ENCODE measurements at places on chromosomes 2 and 18.

GRCh38 chr2:29923110-29923721 is 1.8 kb upstream of the ALK start:
- DNase-seq: peak; percentile 76

DNA sequence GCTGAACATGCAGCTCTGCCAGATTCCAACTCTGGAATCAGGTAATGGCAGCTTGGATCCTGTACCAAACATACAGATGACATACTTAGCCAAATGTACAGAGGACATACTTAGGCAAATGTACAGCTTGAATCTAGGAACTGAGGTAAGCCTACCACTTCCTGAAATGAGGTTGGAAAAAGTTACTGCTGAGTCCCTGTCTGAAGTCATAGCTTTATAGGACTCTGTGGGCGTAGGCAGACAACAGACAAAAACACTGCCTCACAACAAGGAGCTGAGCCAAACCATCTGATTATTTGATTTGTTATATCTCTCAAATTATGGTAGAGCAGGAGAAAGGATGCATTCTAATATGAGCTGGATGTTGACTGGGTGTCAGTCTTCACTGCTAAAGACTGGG is 290.2 kb upstream of the TCF4 start:
- no peak for DNase-seq

- no peak for DNase-seq
Observed at GRCh38 chr2:238114851-238115660, 14.9 kb downstream of the ESPNL start.

DNA sequence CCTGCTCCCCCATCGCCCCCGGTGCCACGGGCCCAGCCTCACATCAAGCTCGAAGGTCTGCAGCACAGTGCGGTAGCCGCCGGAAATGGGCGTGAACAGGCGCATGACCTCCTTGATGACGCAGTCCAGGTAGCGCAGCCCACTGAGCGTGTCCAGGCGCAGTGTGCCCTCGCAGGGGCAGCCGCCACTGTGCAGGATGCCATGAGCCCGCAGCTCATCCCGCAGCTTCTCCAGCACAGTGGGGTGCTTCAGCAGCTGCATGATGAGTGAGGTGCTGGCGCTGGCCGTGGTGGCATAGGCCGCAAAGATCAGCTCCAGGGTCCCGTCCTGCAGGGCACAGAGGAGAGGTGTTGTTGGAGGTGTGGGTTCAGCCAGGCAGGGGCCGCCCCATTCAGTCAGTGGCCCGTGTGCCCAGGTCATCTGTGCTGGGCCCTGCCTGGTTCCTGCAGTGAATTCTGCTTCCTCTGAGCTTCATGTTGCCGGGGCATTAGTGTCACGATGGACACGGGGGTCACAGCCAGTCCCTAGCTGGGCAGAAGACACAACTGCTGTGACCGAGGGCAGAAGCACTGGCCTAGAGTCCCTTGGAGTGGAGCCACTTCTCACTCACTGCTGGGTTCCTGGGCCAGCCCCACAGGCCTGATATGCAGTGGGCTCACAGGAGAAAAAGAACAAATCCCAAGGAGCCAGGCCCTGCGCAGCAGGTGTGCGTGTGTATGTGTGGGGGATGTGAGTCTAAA is 14.5 kb downstream of the CYP26B1 start:
- no peak for DNase-seq

GRCh38 chr2:218671654-218672566 is at the start of the genes RNF25 and STK36:
TSS of gene RNF25 (minus strand) at chr2:218672002. CDS start at chr2:218671970, 32 bp downstream.
TSS of gene STK36 (plus strand) at chr2:218672086. CDS start at chr2:218672830, 744 bp downstream.
- DNase-seq: peak; percentile 93

DNA sequence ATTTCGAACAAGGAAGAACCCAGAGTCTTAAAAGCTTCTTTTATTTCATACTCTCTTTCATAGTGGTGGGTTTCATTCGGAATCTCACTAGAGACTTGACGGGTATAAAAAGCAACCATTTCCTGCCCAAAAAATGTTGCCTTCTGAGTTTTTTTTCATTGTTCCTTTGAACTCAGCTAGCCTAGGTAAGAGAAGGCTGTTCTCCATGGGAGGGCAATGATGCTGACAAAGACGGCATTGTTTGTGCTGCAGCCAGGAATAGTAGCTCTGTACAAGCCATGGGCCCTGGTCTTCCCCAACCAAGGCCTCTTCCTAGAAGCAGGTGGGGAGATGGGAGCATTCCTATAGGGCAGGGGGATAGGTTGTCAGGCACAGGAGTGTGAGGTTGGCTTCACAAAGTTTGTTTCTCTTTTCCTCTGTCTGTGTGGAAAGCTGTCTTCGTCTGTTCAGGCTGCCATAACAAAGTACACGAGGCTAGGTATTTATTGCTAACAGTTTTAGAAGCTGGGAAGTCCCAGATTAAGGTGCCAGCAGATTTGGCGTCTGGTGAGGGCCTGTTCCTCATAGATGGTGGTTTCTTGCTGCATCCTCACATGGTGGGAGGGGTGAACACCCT is 405.1 kb downstream of the NBAS start:
- DNase-seq: no peak

DNA sequence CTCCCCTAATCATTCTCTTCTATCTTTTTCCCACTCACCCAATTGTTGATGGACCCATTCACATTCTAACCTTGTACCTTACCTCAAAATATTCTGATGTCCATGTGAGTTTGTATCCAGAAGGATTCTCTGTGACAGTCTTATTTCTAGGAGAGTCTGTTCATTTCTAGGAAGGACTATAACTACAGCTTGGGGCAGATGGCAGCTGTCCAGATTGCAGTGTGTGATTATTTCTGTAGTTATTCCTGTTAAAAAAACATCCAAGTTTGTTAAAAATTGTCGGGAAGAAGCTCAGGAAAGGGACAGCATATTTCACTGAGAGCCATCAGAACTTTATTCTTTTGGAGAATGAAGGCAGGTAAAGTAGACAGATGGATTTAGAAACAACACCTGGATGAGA is 142.6 kb downstream of the RAPGEF4 start:
- no peak for DNase-seq

GRCh38 chr2:127581050-127581345 is 45.5 kb downstream of the MYO7B start:
- no peak for DNase-seq

- DNase-seq: no peak
Observed at GRCh38 chr2:203772456-203773165, 66.2 kb downstream of the CD28 start.

- DNase-seq: no peak
Observed at GRCh38 chr18:37412829-37413228, 152.8 kb downstream of the CELF4 start.

- DNase-seq: no peak
Observed at GRCh38 chr2:28406276-28407096, 13.8 kb downstream of the FOSL2 start.

- DNase-seq: no peak
Observed at GRCh38 chr2:212078103-212078502, 460.5 kb downstream of the ERBB4 start.

GRCh38 chr2:3467654-3468053 is 51.7 kb downstream of the ADI1 start:
- no peak for DNase-seq

DNA sequence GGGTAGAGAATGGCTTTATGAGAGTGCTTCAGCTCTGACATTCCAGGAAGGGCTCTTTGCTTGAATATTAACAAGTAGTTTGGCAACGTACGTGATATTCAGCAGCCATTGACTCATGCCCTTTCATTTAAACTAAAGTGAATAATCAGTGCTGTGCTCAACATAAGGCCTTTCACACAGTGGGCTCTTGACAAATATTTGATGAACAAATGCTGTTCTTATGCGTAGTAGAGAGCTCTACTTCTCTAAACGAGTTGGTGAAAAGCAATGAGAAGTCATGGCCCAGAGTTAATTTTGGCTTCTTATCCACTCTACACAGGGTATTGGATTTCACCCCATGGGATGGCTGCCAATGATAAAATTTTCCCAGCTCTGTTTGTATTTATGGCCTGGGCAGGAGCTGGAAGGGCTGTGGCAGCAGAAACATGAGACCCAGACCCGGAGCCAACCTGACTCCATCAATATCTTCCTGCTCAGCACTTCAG is 338.9 kb downstream of the CCDC85A start:
- no peak for DNase-seq

GRCh38 chr2:213279971-213280370 is 4.3 kb upstream of the SPAG16 start:
- DNase-seq: no peak

DNA sequence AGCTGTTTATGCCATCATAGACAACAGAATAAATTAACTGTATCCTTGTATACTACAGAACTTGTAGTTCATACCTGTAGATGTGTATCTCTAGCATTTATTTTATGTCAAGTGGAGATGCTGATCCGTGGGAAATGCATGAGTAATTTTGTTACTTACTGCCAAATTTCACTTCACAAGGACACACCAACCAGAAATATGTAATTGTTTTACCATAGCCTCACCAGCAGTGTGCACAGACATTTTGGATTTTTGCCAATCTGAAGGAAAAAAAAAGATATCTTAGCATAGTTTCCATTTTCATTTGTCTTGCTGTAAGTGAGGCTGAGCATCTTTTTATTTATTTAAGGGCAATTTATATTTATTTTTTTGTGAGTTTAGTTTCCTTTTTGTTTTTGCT is 265.1 kb upstream of the OSR1 start:
- no peak for DNase-seq

GRCh38 chr2:156332284-156332533 is 312 bp downstream of the NR4A2 start:
- no peak for DNase-seq

DNA sequence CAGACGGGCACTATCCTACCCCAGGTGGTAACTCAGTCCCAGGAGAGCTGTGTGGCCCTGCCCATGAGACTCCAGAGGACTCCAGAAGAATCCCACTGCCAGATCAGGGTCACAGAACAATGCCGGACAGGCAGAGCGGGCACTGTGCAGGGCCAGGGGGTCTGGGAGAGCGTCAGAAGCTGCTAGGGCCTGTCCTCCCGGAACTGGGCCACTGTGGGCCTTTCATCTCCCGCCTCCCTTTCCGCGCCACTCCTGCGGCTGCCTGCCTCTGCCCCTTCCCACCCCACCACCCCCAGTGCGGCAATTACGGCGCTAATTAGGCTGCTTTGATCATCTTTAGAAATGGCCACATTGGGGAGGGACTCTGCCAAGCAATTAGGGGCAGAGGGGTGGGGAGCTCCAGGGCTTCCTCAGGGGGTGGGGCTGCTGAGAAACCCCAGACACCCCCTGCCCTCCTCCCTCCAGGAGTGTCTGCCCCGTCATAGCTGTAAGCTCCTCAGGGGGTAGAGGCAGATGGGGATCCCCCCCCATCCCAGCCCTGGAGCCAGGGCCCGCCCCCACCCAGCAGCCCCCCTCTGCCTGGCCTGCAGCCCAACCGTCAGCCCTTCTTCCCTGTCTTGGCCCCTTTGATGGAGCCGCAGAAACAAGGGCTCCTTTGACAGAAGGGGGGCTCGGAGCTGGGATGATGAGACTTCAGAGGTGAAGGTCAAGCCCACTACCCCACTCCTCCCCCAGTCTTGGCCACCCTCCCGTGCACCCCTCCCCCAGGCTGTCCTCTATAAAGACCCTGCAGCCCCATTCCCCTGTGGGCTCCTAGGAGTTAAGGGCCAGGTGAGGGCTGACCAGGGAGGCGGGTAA is at the start of gene PRSS56:
Gene PRSS56, plus strand, starts transcription at position 808 of the 858 bp plus-strand sequence. CDS start 211 bp downstream, outside the sequence.
- DNase-seq: no peak

DNA sequence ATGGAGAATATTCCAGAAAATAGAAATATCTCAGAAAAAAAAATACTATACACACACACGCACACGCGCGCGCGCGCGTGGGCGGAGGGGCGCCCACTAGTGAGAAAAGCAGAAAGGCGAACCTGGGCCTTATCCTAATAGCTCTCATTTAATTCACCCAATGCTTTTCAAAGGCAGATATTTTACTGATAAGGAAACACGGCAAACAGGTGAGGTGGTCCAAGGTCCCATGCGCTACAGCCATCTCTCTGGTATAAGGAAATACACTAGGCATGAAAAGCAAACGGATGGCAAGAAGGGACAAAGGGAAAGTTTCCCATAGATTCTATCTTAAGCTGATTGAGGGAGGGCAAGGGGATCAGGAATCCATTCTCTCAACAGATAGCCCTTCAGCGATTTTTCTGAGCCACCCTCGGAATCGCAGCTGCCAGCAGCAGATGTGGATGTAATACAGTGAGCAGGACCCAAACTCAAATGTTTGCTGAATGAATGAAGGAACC is 136.7 kb downstream of the TMEM247 start:
- no peak for DNase-seq

GRCh38 chr2:146037334-146037870 is 1517.5 kb upstream of the ZEB2 start:
- DNase-seq: no peak

DNA sequence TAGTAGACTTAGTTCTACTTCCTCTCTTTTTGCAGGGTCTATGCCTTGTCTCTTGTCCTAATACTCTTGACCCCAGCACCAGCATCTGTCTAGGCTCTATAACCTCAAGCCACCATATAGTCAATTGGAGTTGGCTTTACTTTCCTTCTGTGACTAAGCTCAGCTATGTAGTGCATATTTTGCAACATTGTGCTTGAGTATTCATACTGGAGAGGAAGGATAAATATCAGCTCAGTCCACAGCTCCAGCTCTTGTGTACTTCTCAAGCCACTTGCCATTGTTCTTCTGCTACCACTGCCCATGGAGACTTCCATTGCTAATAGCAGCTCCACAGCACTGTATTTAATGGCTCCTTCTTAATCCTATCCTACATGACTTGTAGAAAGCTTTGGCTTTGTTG is 35.5 kb upstream of the CD28 start:
- DNase-seq: no peak

GRCh38 chr2:54085069-54085468 is 30.3 kb upstream of the ACYP2 start:
- no peak for DNase-seq

GRCh38 chr2:178331474-178332432 is 119.2 kb downstream of the PRKRA start:
- DNase-seq: no peak

GRCh38 chr2:179479947-179480346 is 215.3 kb upstream of the SESTD1 start:
- no peak for DNase-seq

DNA sequence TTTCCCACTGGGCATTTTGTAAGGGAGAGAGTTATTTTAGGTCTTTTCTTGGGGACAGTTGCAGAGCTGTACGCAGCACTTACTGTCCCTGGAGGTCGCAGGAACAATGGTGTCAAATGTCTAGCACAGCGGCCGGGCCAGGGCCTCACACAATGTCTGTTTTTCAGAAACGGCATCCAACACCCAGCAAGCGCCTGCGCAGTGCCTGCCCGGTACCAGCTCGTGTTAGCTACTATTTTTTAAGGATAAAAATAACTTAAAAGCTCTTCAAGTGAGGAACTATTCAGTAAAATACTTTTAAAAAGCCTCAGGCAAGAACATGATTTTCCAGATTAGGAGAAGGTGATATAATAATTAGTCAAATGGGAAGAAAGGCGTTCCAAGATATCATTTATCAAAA is 90.0 kb downstream of the MBP start:
- DNase-seq: no peak

All from NAMALWA (cell line).